ENCODE measurements at places on chromosomes 16 and 17.

DNA sequence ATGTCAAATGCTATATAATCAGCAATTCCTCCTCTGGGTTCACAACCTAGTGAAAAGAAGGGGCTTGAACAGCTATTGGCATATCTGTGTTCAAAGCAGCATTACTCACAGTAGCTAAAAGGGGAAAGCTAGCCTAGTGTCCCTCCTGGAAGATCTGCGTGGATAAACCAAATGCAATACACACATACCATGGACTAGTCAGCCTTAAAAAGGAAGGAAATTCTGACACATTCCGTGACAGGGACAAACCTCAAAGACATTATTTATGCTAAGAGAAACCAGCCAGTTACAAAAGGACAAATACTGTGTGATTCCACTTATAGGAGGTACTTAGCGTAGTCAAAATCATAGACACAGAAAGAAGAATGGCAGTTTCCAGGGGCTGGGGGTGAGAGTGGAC lies 90.1 kb downstream of the XYLT1 start:
- H3K36me3 ChIP-seq = no peaks in the 10 kb centered on the region
- DNase-seq = no peak
- H3K4me1 ChIP-seq = peaks cover 59% of the 10 kb centered on the region
- H3K27me3 ChIP-seq = no peaks in the 10 kb centered on the region
- no peak overlapping the region for H3K27ac ChIP-seq

DNA sequence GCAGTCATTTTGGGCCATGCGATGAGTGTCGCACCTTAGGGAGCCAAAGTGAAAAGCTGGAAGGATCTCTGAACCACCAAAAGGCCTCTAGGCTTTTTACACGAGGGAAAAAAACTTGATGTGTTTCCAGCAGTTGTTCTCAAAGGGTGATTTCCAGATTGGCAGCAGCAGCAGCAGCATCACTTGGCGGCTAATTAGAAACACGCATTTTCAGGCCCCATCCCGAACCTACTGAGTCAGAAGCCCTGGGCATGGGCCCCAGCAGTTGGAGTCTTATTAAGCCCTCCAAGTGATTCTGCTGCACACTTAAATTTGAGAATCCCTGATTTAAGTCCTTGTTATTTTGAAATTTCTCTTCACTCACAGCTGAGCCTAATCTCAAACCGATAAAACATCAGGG lies 25.3 kb upstream of the PYY start:
- H3K36me3 ChIP-seq = no peaks in the 10 kb centered on the region
- H3K27ac ChIP-seq = no peak overlapping the region
- no peak for DNase-seq
- H3K4me1 ChIP-seq = peaks cover 10% of the 10 kb centered on the region
- H3K4me3 ChIP-seq = no peak overlapping the region
- peaks cover 67% of the 10 kb centered on the region for H3K27me3 ChIP-seq

- H3K27me3 ChIP-seq = no peaks in the 10 kb centered on the region
- no peak overlapping the region for H3K27ac ChIP-seq
- H3K4me3 ChIP-seq = no peak overlapping the region
- DNase-seq = no peak
- H3K36me3 ChIP-seq = peaks cover 4% of the 10 kb centered on the region
Observed at GRCh38 chr16:50677351-50677750, 3.8 kb downstream of the SNX20 start.

GRCh38 chr17:81267390-81268067 lies 27.6 kb downstream of the SLC38A10 start:
- no peaks in the 10 kb centered on the region for H3K27me3 ChIP-seq
- no peak overlapping the region for H3K4me3 ChIP-seq
- H3K4me1 ChIP-seq = peaks cover 19% of the 10 kb centered on the region
- no peak for DNase-seq

- H3K36me3 ChIP-seq = no peaks in the 10 kb centered on the region
- no peaks in the 10 kb centered on the region for H3K27me3 ChIP-seq
- H3K27ac ChIP-seq = no peak overlapping the region
- no peak overlapping the region for H3K4me3 ChIP-seq
Observed at GRCh38 chr17:52828621-52829020, 670.1 kb upstream of the CA10 start.

GRCh38 chr17:43010667-43011308 lies 4.2 kb downstream of the IFI35 start:
- H3K4me3 ChIP-seq = no peak overlapping the region
- no peaks in the 10 kb centered on the region for H3K27me3 ChIP-seq
- peaks cover 23% of the 10 kb centered on the region for H3K4me1 ChIP-seq

- DNase-seq = no peak
- no peaks in the 10 kb centered on the region for H3K4me1 ChIP-seq
- H3K36me3 ChIP-seq = peaks cover 5% of the 10 kb centered on the region
- H3K27me3 ChIP-seq = no peaks in the 10 kb centered on the region
Observed at GRCh38 chr17:4017377-4017776, 53.1 kb upstream of the ATP2A3 start.

DNA sequence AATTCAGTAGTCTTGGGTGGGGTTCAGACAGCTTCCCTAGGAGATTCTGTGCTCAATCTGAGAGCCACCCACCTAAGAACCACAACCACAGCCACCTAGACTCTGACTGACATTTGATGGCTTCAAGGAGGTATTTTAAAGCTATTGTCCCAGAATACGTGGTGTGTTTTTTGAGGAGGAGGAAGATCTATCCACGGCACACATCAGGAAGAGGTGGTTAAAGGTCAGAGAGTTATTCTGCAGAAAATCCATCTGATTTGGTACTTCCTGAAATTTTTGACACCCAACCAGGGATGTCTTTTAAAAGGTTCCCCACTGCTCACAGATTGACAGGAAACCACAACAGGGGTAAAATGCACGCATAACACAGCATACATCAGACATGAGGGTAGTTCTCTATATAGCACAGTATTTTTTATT lies 25.1 kb downstream of the SMARCE1 start:
- H3K4me1 ChIP-seq = peaks cover 6% of the 10 kb centered on the region
- peaks cover 8% of the 10 kb centered on the region for H3K36me3 ChIP-seq
- no peak overlapping the region for H3K27ac ChIP-seq

- no peak overlapping the region for H3K4me3 ChIP-seq
- no peak for DNase-seq
- peaks cover 23% of the 10 kb centered on the region for H3K4me1 ChIP-seq
- H3K27me3 ChIP-seq = peaks cover 3% of the 10 kb centered on the region
Observed at GRCh38 chr16:85238233-85238647, 126.0 kb upstream of the CIBAR2 start.

DNA sequence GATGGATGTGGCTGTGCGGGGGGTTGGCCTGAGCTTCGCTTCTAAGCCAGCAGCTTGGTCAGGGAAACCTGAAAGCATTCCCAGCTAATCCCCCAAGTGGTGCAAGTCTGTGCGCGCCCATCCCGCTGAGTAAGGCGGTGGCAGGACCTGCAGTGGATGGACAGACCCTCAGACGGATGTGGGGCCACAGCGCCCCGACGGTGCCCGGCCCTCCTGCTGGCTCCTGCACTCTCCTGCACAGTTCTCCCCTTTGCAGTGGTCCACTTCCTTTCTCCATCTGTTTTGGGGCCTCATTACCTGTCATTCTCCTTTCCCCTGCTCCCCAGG lies 2.3 kb downstream of the ATP2A1 start:
- H3K4me1 ChIP-seq = peaks cover 43% of the 10 kb centered on the region
- H3K4me3 ChIP-seq = peak overlapping the region; percentile 82
- DNase-seq = no peak
- H3K36me3 ChIP-seq = no peaks in the 10 kb centered on the region
- H3K27me3 ChIP-seq = peaks cover 5% of the 10 kb centered on the region
- no peak overlapping the region for H3K27ac ChIP-seq

DNA sequence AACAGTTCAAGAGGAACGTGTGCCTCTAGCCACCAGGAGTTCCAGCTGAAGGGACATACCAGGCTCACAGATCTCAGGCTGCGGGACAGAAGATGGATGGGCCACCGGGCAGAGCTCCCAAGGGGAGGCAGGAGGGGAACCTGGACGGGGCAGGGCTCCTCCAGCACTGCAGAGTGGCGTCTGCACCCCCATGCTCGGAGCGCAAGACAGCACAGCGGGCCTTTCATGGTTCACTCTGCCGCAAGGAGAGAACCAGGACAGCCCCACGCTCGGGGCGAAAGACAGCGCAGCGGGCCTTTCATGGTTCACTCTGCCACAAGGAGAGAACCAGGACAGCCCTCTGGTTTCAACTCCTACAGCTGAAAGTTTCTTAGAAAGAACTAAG lies 20.6 kb downstream of the SLC38A10 start:
- no peak overlapping the region for H3K4me3 ChIP-seq
- no peak overlapping the region for H3K27ac ChIP-seq
- no peak for DNase-seq
- no peaks in the 10 kb centered on the region for H3K27me3 ChIP-seq
- no peaks in the 10 kb centered on the region for H3K4me1 ChIP-seq

- H3K4me3 ChIP-seq = no peak overlapping the region
- H3K4me1 ChIP-seq = peaks cover 14% of the 10 kb centered on the region
- peaks cover 46% of the 10 kb centered on the region for H3K27me3 ChIP-seq
- DNase-seq = no peak
- H3K36me3 ChIP-seq = no peaks in the 10 kb centered on the region
- no peak overlapping the region for H3K27ac ChIP-seq
Observed at GRCh38 chr17:34763728-34764665, 184.6 kb downstream of the TMEM132E start.

DNA sequence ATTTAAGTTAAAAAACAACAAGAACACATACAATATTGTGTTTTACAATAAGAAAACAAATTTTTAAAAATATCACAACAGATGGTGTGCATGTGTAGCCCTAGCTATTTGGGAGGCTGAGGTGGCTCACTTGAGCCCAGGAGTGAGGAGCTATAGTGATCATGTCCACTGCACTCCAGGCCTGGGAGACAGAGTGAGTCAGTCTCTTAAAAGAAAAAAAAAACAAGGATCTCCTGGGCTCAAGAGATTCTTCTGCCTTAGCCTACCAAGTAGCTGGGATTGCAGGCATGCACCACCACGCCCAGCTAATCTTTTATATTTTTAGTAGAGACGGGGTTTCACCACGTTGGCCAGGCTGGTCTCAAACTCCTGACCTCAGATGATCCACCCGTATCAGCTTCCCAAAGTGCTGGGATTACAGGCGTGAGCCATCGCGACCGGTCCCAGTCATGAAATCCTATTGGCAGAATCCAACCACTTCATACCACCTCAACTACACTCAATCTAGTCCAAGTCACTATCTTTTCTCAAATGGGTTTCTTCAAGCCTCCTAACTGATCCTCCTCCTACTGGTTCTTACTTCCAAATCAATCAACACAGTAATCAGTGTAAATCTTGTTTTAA lies 55.0 kb downstream of the STH start:
- H3K27ac ChIP-seq = no peak overlapping the region
- no peaks in the 10 kb centered on the region for H3K27me3 ChIP-seq
- H3K36me3 ChIP-seq = peaks cover 20% of the 10 kb centered on the region
- peaks cover 6% of the 10 kb centered on the region for H3K4me1 ChIP-seq

GRCh38 chr17:50167371-50167770 lies 1.6 kb downstream of the SGCA start:
- no peaks in the 10 kb centered on the region for H3K27me3 ChIP-seq
- H3K27ac ChIP-seq = no peak overlapping the region
- no peak for DNase-seq
- H3K4me1 ChIP-seq = peaks cover 19% of the 10 kb centered on the region

GRCh38 chr16:997440-998051 lies 16.0 kb downstream of the SOX8 start:
- H3K27me3 ChIP-seq = peaks cover 23% of the 10 kb centered on the region
- H3K36me3 ChIP-seq = no peaks in the 10 kb centered on the region
- DNase-seq = no peak
- H3K4me1 ChIP-seq = peaks cover 11% of the 10 kb centered on the region

DNA sequence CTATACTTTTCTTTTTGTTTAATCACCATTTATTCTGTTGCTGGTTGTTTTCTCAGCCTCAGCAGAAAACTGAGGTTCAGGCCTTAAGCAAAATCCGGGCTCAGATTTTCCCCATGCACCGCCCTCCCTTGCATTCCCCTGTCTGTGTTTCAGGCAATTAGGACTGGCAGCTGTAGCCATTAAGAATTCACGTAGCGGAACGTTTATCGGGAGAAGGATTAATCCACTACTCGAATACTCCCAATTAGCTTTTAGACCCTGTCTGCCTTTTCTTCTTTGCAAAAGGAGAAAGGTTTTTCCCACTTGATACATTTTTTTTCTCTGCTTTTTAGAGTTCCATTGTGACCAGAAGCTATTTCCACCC lies 173.1 kb downstream of the RPTOR start:
- DNase-seq = no peak
- no peak overlapping the region for H3K4me3 ChIP-seq
- H3K27ac ChIP-seq = peak overlapping the region; percentile 36
- H3K4me1 ChIP-seq = peaks cover 55% of the 10 kb centered on the region
- peaks cover 15% of the 10 kb centered on the region for H3K36me3 ChIP-seq

- H3K27ac ChIP-seq = no peak overlapping the region
- H3K4me3 ChIP-seq = no peak overlapping the region
- no peaks in the 10 kb centered on the region for H3K27me3 ChIP-seq
- H3K4me1 ChIP-seq = no peaks in the 10 kb centered on the region
- no peaks in the 10 kb centered on the region for H3K36me3 ChIP-seq
- DNase-seq = no peak
Observed at GRCh38 chr17:19415806-19416775, 5.1 kb downstream of the RNF112 start.

GRCh38 chr17:55442953-55443683 lies 21.5 kb upstream of the MMD start:
- H3K27me3 ChIP-seq = no peaks in the 10 kb centered on the region
- no peaks in the 10 kb centered on the region for H3K36me3 ChIP-seq
- H3K4me1 ChIP-seq = peaks cover 12% of the 10 kb centered on the region
- H3K27ac ChIP-seq = no peak overlapping the region

DNA sequence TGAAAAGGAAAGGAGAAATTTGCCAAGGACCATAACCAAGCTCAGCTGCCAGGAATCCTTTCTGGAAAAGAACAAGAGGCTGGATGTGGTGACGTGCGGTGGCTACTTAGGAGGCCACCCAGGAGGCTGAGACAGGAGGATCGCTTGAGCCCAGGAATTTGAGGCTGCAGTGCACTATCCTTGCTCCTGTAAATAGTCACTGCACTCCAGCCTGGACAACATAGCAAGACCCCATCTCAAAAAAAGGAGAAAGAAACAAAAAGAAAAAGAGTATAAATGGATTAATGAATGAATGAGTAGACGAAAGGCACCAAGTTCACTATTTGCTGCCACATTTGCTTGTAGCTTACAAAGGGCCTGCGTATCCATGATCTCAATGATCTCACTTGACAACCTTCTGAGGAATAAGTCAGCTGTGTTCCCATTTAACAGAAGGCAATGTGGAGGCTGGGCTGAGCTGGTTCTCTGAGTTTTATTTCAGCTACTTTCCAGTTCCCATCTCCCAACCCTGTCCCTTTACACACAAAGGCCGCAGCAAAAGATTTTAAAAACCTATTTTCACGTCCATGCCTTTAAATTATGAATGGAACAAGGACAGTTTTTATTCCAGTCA lies 29.8 kb downstream of the ARSG start:
- no peak overlapping the region for H3K27ac ChIP-seq
- no peak overlapping the region for H3K4me3 ChIP-seq
- H3K36me3 ChIP-seq = no peaks in the 10 kb centered on the region

GRCh38 chr16:13873835-13874438 lies 46.0 kb upstream of the ERCC4 start:
- no peaks in the 10 kb centered on the region for H3K4me1 ChIP-seq
- H3K27me3 ChIP-seq = peaks cover 15% of the 10 kb centered on the region
- H3K27ac ChIP-seq = no peak overlapping the region
- DNase-seq = peak; percentile 41
- no peaks in the 10 kb centered on the region for H3K36me3 ChIP-seq

GRCh38 chr17:1047177-1047878 lies 50.4 kb downstream of the TIMM22 start:
- H3K27ac ChIP-seq = peak overlapping the region; percentile 12
- H3K36me3 ChIP-seq = peaks cover 4% of the 10 kb centered on the region
- DNase-seq = no peak
- no peaks in the 10 kb centered on the region for H3K27me3 ChIP-seq
- peaks cover 22% of the 10 kb centered on the region for H3K4me1 ChIP-seq
- no peak overlapping the region for H3K4me3 ChIP-seq
